Breast epithelium (tissue), 4 donors: ENCODE measurements at places on chromosomes 7 and 10. TPM values are rescaled to one million over a fixed set of nuclear protein-coding genes. Genes with fewer than 3 reads are reported as not detected.

GRCh38 chr10:110502851-110503301, 5.2 kb downstream of the DUSP5 start:
- no peak for DNase-seq

DNA sequence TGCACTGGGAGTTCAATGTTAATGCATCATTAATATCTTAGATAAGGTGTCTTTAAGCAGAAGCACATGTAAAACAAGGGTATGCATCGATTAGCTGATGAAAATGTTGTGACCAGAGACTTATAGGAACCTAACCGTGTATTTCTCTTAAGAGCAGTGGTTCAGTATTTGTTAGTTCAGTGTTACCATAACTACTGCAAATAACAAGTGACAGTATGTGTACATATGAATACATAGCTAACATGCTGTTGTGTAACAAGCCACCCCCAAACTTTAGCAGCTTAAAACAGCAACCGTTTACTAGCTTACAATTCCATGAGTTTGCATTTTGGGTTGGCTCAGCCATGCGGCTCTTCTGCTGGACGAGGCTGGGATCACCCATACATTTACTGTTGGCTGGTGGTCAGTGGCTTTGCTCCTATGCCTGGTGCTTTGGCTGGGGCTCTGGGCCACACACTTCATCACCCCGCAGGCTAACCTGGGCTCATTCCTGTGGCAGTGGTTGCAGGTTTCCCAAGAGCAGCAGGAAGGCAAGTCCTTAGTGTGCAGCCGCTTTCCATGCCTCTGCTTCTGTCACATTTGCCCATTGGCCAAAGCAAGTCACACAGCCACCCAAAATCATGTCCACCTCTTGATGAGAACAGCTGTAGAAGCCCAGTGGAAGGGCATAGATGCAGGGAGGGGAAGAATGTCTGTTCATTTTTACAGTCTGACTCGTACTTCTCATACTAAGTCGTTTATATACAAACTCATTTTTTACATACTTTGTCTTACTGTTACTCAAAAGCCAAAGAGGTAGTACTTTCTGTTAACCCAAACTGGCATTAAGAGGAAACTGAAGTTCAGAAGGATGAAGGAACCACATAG, 103.3 kb upstream of the GATA3 start:
- DNase-seq = no peak

Gene KLLN
- total RNA-seq = 0.66 TPM

DNA sequence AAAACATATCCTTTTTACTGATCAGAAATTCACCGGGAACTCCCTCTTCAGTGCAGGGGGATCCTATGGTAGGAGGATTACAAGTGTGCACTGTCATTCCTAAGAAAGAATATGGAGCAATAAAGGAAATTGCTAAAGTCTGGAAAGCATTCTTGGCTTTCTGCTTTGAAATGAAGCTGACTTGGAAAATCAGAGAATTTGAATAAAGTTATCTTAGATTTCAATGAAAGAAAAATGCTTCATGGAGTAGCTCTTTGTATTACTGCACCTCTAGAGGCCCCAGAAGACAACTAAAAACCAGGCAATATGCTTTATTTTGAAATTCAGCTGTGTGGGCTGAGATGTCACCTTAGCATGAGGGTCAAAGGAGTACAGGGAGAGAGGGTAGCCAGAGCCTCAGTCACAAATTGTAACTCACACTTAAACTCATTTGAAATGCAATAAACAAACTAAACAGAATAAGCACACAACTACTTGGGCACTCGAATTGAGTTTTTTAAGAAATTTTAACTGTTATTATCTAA, 102.5 kb downstream of the IMMP2L start:
- DNase-seq = no peak

- no peak for DNase-seq
Measured at GRCh38 chr10:37728830-37729229, 128.6 kb downstream of the ZNF248 start.

Gene SMKR1
- total RNA-seq = not detected

GRCh38 chr7:43076189-43076605, 36.2 kb upstream of the HECW1 start:
- no peak for DNase-seq

- DNase-seq = no peak
Measured at GRCh38 chr7:49324707-49325106, 400.4 kb downstream of the CDC14C start.

- no peak for DNase-seq
Measured at GRCh38 chr7:151310578-151310977, 31.0 kb upstream of the NUB1 start.

- DNase-seq = no peak
Measured at GRCh38 chr10:74521526-74521925, 304.9 kb upstream of the KAT6B start.

Gene CYP3A4
- 0.59 TPM for total RNA-seq

GRCh38 chr10:69619626-69620025, 10.4 kb upstream of the FAM241B start:
- no peak for DNase-seq

Gene SLC13A1
- not detected for total RNA-seq

DNA sequence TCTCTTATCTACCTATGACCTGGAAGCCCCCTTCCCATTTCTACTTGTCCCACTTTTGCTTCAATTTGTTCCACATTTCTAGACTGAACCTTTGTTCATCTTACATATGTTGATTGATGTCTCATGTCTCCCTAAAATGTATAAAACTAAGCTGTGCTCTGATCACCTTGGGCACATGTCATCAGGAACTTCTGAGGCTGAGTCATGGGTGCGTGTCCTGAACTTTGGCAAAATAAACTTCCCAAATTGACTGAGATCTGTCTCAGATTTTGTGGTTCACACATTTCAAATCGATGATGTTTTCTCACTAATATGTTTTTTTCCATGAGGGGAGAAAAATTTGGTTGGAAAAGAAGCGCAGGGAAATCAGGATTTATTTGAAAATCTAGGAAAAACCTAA, 406.2 kb upstream of the LRRTM3 start:
- no peak for DNase-seq

Gene ST7
- 41.4 TPM for total RNA-seq

DNA sequence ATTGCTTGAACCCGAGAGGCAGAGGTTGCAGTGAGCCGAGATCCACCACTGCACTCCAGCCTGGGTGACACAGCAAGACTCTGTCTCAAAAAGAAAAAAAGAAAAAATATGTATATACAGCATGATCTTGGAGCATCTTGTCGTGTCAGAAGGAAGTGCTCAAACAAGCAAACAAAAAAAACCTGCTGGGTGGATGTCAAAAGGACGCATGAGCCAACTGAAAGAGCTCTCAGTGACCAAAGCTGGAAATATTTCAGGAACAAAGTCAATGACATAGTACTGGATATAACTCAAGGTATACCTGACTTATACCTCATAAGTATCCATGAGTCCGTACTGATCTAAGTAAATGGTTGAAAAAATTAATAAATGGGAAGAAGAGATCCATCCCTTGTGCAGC, 94.6 kb upstream of the ANLN start:
- no peak for DNase-seq

DNA sequence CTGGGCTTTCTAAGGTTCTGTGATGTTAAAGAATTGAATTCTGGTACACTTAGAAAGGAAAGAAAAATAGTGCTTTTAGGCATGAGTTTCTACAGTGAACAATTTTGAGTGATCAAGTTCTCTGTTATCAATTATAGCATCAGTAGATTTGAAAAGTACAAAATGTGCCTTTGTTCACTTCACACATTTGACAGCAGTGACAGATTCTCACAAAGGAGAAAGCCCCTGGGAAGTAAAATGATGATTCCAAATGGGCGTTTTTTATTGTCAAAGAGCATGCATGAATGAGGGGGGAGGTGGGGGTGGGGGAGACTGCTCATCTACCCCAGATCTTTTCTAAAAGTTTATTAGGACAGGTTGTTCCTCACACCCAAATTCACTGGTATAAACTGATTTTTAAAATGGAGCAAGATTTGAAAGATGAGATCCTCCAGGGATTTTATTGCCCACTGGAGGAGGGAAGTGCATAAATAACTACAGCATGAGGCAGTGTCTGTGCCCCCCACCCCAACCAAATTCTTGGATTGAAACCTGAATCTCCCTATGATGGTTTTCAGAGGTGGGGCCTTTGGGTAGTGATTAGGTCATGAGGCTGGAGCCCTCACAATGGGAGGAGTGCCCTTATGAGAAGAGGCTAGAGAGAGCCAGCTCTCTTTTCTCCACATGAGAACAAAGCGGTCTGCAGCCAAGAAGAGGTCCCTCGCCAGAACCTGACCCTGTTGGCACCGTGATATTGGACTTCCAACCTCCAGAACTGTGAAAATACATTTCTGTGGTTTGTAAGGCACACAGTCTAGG, 79.5 kb downstream of the AOAH start:
- DNase-seq = no peak

Gene DRGX
- not detected for total RNA-seq

- peak; percentile 54 for DNase-seq
Measured at GRCh38 chr10:80699602-80700039, 161.9 kb downstream of the SH2D4B start.

GRCh38 chr7:45075355-45075644, 13.5 kb downstream of the NACAD start:
- DNase-seq = no peak

Gene FGFBP3
- 0.66 TPM for total RNA-seq

Gene IL15RA
- total RNA-seq = 25.9 TPM

DNA sequence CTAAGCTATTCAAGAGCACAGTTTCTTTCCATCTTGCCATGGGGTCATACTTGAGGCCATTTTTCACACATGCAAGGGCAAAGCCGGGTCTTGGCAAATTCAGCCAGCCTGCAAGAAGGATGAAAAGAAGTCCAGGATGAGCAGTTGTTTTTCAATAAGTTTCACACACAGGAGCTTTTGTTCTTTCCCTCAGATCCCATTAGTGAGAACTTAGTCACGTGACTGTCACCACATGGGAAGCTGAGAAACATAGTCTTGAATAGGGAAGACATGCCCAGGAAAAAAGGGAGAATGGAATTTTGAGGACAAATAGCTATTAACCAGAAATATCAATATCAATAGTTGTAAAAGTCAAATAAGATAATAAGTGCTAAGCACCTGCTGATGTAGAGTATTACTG, 137.7 kb downstream of the AHR start:
- DNase-seq = no peak

Gene MMD2
- total RNA-seq = not detected

GRCh38 chr7:121595758-121596696, 199.9 kb upstream of the FAM3C start:
- DNase-seq = no peak

Gene ITPRID1
- total RNA-seq = not detected

GRCh38 chr7:38127216-38128207, 50.5 kb upstream of the STARD3NL start:
- no peak for DNase-seq

DNA sequence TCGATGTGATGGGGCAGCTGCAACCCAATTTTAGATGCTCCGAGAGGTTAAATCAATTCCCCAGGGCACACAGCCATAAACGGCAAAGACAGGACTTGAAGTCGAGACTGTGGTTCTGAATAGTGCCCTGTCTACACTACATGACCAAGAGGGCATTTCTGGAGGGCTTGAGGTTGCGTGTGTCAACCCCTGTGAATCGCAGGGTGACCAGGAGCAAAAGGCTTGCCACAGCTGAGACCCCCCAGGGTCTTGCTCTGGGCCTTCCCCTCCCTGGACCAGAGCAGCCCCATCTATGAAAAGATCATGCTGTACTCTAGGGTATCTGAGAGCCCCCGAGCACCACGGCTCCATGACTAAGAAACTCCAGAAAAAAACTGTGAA, 26.8 kb upstream of the RASGEF1A start:
- DNase-seq = no peak

Gene ATG9B
- not detected for total RNA-seq

Gene GPER1
- total RNA-seq = 2.6 TPM

GRCh38 chr10:47022311-47023131, 111.3 kb downstream of the PTPN20 start:
- no peak for DNase-seq
